Endodermal cell (in vitro differentiated cells): ENCODE measurements at places on chromosomes 13 and 19. TPM values are rescaled to one million over a fixed set of nuclear protein-coding genes. Genes with fewer than 3 reads are reported as not detected.

The ZNF493 gene
- total RNA-seq: 19.9 to 25.9 TPM (median 23.4 TPM) in 3 replicates

The CRB3 gene
- 42.9 and 50.9 TPM in 2 replicates for total RNA-seq

The LIM2 gene
- total RNA-seq: not detected in 3 replicates

The B3GNT8 gene
- 3.9 and 4.7 TPM in 2 replicates for total RNA-seq

The SH2D3A gene
- total RNA-seq: 10.4 to 16.8 TPM (median 10.7 TPM) in 3 replicates

The KCNC3 gene
- 10.7 to 11.9 TPM (median 10.7 TPM) in 3 replicates for total RNA-seq

The CDC37 gene
- total RNA-seq: 144 and 148 TPM in 2 replicates

The TBXA2R gene
- total RNA-seq: 0.38 to 0.63 TPM (median 0.42 TPM) in 3 replicates

The ZNF526 gene
- total RNA-seq: 11.9 to 18.4 TPM (median 15.7 TPM) in 3 replicates

The PIP5K1C gene
- total RNA-seq: 26.1 to 45.8 TPM (median 43.5 TPM) in 3 replicates

The TMEM238 gene
- total RNA-seq: 3.5 to 4.7 TPM (median 4.4 TPM) in 3 replicates

The KCNRG gene
- 0.55 to 0.96 TPM (median 0.62 TPM) in 3 replicates for total RNA-seq

The ERICH6B gene
- not detected in 2 replicates for total RNA-seq

The KLF1 gene
- total RNA-seq: 0.86 and 1.0 TPM in 2 replicates

The LGALS14 gene
- total RNA-seq: not detected in 3 replicates

The GPATCH1 gene
- 10.4 to 11.2 TPM (median 10.5 TPM) in 3 replicates for total RNA-seq

The A1BG gene
- 12.6 and 12.9 TPM in 2 replicates for total RNA-seq

The SLC25A41 gene
- total RNA-seq: not detected in 3 replicates

The PROZ gene
- total RNA-seq: 0.63 to 1.0 TPM (median 0.84 TPM) in 3 replicates

The CPB2 gene
- total RNA-seq: not detected in 2 replicates

The ZNF234 gene
- total RNA-seq: 8.7 and 9.0 TPM in 2 replicates

The C19orf33 gene
- 2.9 to 3.6 TPM (median 3.4 TPM) in 3 replicates for total RNA-seq

The LYL1 gene
- 1.9 to 2.1 TPM (median 2.0 TPM) in 3 replicates for total RNA-seq

The TEKTIP1 gene
- 3.1 to 5.7 TPM (median 4.2 TPM) in 3 replicates for total RNA-seq

The SYT3 gene
- total RNA-seq: 1.2 to 2.8 TPM (median 1.7 TPM) in 3 replicates

The GATAD2A gene
- 60.0 to 130 TPM (median 115 TPM) in 3 replicates for total RNA-seq

The NOP53 gene
- total RNA-seq: 190 to 242 TPM (median 194 TPM) in 3 replicates

The ZNF560 gene
- not detected in 2 replicates for total RNA-seq

The COL5A3 gene
- 0.33 TPM in 1 of 3 replicates, not detected in the others for total RNA-seq

The AMH gene
- 11.0 to 22.7 TPM (median 20.5 TPM) in 3 replicates for total RNA-seq

The GRIN2D gene
- 1.2 and 1.4 TPM in 2 replicates for total RNA-seq

The ATP7B gene
- total RNA-seq: 15.3 and 20.4 TPM in 2 replicates

The KIR2DL3 gene
- total RNA-seq: not detected in 2 replicates

The IGFL3 gene
- total RNA-seq: 0.38 and 0.88 TPM in 2 replicates

The MEGF8 gene
- 41.8 and 51.4 TPM in 2 replicates for total RNA-seq

The CYP4F2 gene
- total RNA-seq: not detected in 3 replicates

The ZNF837 gene
- 3.2 and 3.8 TPM in 2 replicates for total RNA-seq

The MYH14 gene
- 11.2 to 13.7 TPM (median 12.8 TPM) in 3 replicates for total RNA-seq

The ZNF667 gene
- total RNA-seq: 0.07 TPM in 1 of 2 replicates, not detected in the other

The CEACAM3 gene
- total RNA-seq: not detected in 2 replicates

The PLEKHF1 gene
- total RNA-seq: 0.84 to 2.6 TPM (median 2.3 TPM) in 3 replicates

The SLC6A16 gene
- total RNA-seq: 1.8 and 3.3 TPM in 2 replicates

The SIGLEC10 gene
- not detected in 3 replicates for total RNA-seq

The MIR17HG gene
- 19.1 and 22.8 TPM in 2 replicates for total RNA-seq

The LILRA6 gene
- total RNA-seq: not detected in 2 replicates

The ZNF442 gene
- 3.5 to 6.1 TPM (median 5.6 TPM) in 3 replicates for total RNA-seq

The HIPK4 gene
- total RNA-seq: 0.23 to 0.40 TPM (median 0.31 TPM) in 3 replicates

The C19orf38 gene
- 0.24 TPM in 1 of 2 replicates, not detected in the other for total RNA-seq

The CGB2 gene
- not detected in 3 replicates for total RNA-seq

The ZNF528 gene
- total RNA-seq: 0.42 to 2.9 TPM (median 1.1 TPM) in 3 replicates

The TMEM145 gene
- total RNA-seq: 0.38 to 12.8 TPM (median 1.0 TPM) in 3 replicates

The CLEC4M gene
- not detected in 3 replicates for total RNA-seq

The C19orf85 gene
- total RNA-seq: 2.3 and 3.1 TPM in 2 replicates

The DZIP1 gene
- total RNA-seq: 31.3 to 59.9 TPM (median 57.3 TPM) in 3 replicates

The GRIK5 gene
- total RNA-seq: 37.8 to 45.5 TPM (median 38.7 TPM) in 3 replicates

The NCR1 gene
- 32.8 and 34.5 TPM in 2 replicates for total RNA-seq

The ZNF221 gene
- 9.7 and 11.5 TPM in 2 replicates for total RNA-seq

The AMER2 gene
- 0.06 to 0.07 TPM (median 0.07 TPM) in 3 replicates for total RNA-seq
